Right hindlimb (tissue), 1 donor: ENCODE measurements at places on chromosomes 16 and 17.

- no peak for DNase-seq
Observed at GRCh38 chr16:12518241-12519175, 285.2 kb downstream of the CPPED1 start.

GRCh38 chr16:12242516-12242915 lies 266.0 kb downstream of the SNX29 start:
- DNase-seq, result no peak

GRCh38 chr17:69812240-69812837 lies 262.7 kb upstream of the KCNJ16 start:
- DNase-seq, result no peak

- no peak for DNase-seq
Observed at GRCh38 chr16:69775563-69775962, 13.4 kb downstream of the WWP2 start.

- no peak for DNase-seq
Observed at GRCh38 chr16:4664538-4665418, 28.6 kb upstream of the NUDT16L1 start.

DNA sequence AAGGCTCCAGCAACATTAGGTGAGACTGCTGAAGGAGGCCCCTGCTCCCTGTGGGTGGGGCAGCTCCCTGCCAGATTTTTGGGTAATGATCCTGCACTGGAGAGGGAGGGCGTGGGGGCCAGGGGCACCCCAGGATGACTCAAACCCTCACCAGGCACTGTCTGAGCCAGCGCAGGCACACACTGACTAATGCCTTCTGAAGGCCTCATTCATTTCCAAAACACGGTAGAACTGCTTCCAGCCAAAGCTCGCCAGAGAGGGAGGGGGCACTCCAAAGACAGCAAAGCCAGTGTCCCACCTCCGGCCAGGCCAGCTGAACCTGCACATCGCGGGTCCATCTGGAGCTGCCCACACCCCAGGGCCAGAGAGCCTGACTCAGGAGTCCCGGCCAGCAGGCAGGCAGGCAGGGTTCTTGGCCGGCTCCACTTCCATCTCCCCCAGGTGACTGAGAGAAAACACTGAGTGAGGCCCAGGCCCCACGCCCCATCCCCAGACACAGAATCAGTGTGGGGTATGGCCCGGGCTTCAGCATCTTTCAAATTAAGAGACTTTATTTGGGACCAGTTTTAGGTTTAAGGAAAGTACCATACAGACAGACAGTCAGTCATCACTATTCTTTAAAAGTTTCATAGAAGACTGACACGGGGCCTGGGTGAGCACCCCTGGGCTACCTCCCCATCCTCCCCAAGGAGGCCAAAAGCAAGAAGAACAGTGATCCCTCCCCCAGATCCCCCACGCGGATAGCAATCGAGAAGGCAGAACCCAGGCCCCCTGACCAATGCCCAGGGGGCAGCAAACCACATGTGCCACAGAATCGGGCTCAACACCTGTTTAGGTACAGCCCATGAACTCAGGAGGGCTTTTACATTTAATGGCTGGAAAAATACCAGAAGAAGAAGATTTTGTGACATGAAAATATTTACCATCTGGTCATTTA lies 2.3 kb downstream of the PIEZO1 start:
- DNase-seq, result no peak
